NCI-H1092 treated with DMSO at 0.1 percent for 48 hours (cell line): ENCODE measurements at places on chromosomes 11 and 22.

DNA sequence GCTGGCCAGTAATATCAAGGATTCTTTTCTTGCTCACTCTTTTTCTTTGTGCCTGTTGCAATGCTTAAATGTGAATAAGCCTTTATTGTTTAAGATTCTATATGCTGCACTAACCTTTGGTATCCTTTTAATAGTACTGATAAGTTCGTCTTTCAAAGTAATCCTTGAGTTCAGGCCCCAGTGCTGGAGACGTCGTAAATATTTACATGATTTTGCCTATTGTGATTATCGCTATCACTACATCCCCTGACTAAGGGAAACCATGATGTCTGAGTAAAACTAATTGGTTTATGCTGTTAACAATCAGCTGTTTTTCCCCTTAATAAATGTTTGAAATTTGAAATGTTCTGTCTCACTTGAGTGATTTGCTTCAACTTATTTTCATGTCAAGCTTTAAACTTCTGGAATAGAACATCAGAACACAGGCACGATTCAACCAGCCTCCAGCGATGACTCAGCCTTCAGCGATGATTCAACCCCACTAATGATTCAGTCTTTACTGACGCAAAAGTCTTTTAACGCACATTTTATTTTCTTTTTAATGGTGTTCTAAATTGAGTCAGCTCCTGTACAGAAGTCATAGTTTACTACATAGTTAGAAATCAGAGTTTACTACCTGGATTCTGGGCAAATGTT is 3.9 kb downstream of the HTATIP2 start:
- no peak for DNase-seq

DNA sequence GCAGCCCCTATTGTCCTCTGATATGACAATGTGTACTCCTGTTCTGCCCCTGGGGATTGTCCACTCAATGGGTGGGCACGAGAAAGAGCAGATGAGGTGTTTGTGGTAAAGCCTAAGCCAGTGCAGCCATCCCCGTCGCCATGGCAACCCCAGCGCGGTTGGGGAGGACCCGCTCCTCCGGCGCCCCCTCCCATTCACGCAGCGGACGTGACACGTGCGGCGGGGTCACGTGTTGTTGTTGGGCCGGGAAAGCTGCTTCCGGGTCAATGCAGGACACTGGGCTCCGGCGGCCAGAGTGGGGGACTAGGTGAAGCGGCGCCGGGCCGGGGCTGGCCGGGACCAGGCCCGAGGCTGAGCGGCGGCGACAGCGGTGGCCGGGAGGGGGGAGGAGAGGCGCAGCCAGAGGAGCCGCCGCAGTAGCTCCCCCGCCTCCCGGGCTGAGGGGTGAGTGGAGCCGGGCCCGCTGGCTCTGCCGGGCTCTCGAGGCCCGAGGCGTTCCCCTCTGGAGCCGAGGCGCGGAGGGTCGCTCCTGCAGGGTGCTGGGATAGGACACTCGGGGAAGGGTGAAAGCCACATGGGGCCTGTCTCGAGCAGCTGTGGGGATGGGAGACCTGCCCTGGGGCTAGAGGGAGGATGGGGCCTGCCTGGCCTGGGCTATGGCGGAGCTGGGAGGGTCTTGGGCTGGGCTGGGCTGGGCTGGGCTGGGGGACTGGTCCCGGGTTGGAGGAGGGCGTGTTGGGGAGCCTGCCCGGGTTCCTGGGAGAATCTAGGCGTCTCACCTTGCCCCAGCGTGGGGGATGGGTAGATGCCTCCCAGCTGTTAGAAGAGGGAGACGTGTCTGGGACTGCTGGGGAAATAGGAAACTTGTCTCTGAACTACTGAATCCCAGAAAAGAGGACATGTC is at the start of gene TBCEL:
TSS of gene TBCEL (plus strand) at position 255 of the 904 bp plus-strand sequence. CDS start 21,589 bp downstream, outside the sequence.
- DNase-seq, result peak; percentile 90

- peak; percentile 94 for DNase-seq
Measured at GRCh38 chr11:133681901-133682300, 149.6 kb upstream of the OPCML start.

DNA sequence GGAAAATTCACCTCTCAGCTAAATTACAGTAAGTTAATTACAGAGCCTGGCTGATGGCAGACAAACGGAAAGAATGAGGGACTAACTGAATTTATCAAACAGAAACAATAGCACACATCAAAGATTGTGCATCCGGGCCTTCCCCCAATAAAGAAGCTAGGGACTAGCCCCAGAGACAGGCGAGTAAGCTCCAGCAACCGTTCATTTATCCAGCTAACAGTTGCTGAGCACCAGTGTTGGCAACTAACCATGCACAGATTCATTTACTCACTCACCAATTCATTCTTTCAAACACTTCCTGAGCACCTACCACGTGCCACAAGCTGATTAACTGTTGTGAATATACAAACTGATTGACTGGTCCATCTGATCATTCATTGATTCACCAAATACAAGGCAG is 51.2 kb downstream of the SMCO4 start:
- DNase-seq, result no peak

- no peak for DNase-seq
Measured at GRCh38 chr11:27842290-27842689, 142.0 kb upstream of the BDNF start.

DNA sequence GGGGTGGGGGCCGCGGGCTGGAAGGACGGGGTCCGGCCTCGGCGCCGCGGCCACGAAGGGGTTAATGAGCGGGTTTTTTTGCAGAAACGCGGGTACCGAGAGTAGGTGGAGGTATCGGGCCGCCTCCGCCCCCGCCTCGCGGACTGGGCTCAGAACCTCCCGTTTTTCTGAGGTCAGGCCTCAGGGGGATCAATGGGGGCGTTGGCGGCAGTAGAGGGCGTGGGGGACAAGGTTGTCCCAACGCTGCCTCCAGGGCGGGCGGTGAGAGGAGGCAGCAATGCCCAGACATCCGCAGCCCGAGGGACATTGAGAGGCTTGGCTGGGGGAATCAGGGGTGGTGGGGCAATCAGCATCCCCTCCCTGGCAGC is 34.8 kb upstream of the PRODH start:
- DNase-seq, result no peak

DNA sequence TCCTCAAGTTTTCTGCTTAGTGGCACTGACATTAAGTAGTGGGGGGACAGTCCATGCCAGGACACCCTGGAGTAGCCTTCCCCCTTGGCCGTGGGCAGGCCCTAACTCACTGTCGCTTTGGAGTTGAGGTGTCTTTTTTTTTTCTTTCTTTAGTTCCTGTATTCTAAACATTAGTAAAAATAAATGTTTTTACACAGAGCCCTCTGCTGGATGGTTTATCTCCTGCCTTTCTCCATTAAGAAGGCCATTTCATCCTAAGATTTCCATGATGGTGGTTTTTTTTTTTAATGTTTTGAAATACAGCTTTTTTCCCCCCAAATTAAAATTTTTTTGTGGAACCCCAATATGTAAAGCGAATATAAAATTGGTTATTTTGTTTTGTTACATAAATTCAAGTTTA is 1.8 kb upstream of the TIGD3 start:
- no peak for DNase-seq
